ENCODE measurements at places on chromosomes 5 and 9.

DNA sequence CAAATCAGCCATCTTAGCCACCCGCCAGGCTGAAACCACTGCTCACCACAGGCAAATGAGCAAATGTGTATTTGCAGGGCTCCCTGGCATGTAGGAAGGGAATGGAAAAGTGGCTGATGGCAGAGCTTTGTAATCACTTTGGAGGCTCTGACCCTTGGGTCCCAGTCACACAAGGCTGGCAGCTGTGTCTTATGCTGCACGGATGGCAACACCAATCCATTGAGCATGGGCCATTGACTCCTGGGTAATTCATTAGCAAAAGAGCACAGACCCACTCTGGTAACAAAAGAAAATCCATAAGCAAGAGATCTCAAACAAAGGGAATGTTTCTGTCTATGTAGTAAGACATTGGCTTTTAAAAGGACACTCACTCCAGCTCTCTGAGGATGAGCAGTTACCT, 57.6 kb downstream of the SPOCK1 start:
- no peak for DNase-seq

GRCh38 chr9:2337131-2337530, 284.5 kb upstream of the VLDLR start:
- no peak for DNase-seq

DNA sequence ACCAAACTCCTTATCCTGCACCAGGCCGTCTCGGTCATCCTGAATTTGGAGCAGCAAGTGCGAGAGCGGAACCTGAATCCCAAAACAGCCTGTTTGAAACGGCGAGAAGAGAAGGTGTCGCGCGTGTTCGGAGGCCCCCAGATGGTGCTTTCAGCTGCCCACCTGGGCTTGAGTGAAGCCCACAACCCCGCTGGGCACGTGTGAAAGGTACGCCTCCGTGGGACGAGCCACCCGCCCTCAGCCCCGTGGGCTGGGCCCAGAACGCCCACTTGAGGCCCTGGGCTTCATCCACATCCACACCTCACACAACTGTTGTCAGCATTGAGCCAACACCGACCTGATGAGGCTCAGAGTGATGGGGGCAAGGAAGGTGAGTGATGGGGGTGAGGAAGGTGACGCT, 72.8 kb downstream of the INSL6 start:
- no peak for DNase-seq

DNA sequence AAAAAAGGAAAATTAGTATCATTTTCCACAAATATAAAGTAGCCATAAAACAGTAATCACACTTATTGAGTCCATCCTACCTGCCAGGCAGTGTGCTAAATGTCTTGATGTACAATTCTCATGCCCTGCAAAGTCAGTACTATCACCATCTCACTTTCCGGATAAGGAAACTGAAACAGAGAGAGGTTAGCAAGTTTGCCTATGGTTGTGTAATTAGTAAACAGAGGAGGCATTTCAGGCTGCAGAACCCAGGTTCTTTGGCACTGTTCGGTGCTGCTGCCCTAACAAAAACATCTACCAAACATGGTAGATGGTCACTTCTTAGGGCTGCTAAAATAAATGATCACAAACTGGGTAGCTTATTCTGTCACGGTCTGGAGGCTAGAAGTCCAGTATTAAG, 22.6 kb downstream of the PLAC8L1 start:
- DNase-seq: no peak

DNA sequence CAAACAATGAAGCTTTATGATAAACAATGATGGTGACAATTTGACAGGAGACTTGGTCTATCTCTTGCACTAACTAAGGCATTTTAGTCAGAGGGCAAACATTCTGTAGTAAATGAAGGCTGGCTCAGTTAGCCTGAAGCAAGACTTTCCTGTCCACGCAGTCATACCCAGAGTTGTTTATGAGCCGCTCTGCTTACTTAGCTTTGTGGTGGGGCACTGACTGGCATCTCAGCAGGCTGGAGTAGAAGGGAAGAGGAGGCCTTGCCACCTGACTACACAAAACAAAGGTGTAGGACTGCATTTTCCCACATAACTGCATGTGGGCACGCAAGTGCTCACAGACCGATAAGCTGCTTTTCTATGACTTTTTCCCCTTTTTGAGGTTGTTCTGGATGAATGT, 133.7 kb upstream of the EPB41L4A start:
- no peak for DNase-seq

GRCh38 chr9:3367185-3367584, 158.6 kb downstream of the RFX3 start:
- no peak for DNase-seq

- DNase-seq: no peak
Measured at GRCh38 chr9:135592625-135593024, 31.1 kb downstream of the PAEP start.

DNA sequence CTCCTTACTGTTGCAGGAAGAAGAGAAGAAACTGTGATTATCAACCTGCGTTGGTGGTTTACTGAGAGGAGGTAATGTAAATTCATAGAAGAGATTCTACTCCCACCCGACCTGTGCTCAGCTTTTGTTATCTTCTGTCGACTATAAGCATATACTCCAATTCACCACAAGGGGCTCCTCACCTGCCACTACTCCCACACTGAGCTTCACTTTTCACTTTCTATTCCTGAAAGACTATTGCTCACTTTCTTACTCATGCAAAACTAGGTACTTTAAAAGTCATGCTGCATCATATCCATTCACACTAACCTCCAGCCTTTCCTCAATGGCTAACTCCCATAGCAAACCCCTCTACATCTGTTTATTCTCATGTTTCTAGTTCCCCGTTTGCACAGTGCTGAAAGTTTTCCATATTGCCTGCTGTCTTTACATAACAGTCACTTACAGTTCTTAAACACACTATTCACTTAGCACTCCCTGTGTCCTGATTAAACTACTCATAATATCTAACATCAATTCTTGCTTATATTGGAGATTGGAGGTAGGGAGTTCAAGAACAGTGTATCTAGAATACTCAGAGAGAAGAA, 1062.6 kb downstream of the NR2F1-AS1 start:
- no peak for DNase-seq

DNA sequence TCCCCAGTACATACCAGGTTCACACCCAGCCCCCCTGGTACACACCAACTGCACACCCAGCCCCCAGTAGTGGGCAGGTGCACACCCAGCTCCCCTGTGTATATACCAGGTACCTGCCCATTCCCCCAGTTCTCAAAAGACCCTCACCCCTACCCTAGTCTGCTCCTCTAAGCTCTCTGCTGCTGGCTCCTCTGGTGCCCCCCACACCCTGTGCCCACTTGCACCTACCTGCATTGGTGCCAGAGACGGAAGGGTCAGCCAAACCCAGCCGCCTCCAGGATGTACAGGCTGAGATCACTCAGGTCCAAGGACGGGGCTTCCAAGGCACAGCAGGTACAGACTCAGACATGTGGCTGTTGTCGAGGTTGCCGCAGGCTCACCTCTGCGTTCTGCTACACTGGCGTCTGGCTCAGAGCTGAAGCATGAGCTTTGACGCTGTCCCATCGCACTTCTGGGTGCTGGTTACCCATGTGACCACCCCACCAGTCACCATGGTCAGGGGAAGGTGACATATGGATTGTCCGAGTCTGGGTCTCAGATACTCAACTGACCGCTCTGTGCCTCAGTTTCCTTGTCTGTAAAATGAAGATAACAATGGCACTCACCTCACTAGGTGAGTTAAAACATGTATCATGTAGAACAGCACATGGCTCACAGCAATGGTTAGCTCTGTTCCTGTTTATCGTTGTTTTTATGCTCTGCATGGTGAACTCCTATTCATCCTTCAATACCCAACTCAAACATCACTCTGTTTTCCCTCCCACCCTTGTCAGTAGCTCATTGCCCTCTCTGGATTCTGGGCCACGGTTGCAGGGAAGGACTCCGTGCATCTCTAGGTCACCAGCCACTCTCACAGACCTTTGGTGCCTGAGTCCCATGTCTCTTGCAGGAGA, 45.3 kb upstream of the SUSD3 start:
- DNase-seq: no peak

DNA sequence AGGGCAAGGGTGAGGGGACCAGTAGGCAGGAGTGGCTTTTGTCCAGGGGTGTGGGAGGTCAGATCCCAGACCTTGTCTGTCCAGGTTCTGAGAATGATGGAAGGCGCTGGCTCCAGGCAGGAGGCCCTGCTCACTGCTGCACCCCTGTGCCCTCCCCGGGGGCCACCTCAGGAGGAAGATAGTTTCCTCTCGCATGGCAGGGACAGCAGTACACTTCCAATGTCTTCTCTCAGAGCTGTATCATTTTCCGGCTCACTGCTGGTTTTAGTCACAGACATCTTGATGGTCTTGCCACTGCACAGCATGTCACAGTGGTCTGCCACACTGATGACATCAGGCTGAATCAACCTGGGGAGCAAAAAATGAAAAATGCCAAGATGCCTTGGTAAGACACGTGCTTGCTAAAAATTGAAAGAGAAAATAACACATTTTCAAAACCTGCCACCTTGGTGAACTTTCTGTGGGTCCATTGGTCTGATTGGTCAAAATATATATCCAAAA, 3.3 kb upstream of the SLC6A3 start:
- DNase-seq: no peak

DNA sequence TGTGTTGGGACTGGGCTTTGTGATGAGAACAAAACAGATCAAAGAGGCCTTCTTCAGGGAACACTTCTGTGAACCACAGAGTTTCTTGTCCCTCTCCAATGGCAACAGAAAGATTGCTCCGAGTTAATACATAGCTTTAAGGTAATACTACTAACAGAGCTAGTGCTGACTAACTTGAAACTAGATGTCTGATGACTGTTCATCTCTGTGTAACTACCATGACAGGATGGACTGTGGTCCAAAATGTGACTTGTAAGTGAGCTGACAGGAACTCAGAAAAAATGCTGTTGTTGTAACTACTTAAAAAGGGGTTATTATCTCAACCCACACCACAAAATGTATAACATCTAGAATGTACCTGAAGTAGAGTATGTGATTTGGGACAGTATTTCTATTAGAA, 630.2 kb upstream of the DMAC1 start:
- DNase-seq: no peak

DNA sequence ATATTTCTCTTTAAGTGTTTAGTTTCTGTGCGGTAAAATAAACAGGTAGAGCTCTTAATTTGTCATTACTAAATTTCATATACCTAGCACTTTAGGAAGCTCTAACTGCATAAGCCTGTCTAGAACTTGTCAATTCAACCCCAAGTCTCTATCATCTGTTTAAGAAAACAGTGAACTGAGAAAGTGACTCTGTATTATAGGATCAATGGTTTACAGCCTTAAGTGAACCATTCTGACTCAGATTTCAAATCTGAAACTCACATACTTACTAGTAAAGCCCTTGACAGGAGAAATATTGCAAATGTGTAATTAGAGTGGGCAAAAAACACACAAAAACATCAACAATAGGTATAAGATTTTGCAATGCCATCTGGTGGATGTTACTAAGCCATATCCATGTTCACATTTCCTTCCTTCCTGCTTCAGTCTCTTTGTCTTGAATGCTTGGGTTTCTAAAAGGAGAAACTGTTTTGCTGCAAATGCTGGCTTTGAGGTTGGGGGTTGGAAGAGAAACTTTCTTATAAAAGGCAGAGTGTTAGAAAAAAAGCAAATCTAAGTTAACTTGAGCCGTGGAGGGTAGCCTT, 101.8 kb downstream of the DOCK8 start:
- no peak for DNase-seq

GRCh38 chr5:174790906-174791305, 66.5 kb downstream of the MSX2 start:
- DNase-seq: no peak

GRCh38 chr9:16784002-16784401, 86.5 kb downstream of the BNC2 start:
- no peak for DNase-seq

DNA sequence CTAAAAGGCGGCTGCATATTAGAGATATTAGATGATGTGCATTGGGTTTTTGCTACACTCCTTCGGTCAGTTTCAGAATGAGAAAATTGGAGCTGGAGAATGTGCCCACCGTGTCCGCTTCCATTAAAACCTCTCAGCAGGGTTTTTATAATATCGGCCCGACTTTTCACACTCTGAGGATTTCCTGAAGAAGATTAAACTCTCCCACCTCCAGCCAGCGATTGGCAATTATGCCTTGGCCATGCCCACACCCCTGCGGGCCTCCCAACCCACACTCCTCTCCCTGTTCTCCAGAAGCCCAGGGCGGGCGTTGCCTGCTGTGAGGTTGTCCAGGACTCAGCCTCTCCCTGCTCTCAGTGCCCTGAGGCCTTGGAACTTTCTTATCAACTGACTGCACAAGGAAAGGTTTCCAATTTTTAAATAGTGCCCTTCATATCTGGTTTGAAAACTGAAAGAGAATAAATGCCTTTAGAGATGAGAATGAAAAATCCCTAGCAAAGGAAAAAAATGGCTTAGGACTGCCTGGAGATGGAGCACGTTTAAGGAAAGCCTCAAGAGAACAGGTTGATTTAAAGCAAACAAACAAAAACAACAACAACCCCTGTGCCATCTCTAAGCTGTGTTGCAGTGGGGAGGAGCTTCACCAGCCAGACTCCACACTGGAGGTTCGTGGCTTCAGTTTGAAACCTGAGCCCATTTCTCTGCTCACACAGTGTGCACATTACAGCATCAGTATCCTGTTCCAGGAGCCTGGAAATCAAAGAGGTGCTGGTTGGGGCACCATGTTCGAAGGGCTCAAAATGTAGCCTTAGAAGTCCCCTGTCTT, 292.9 kb downstream of the NSG2 start:
- DNase-seq: no peak

- DNase-seq: no peak
Measured at GRCh38 chr5:144101616-144102015, 68.8 kb downstream of the YIPF5 start.

DNA sequence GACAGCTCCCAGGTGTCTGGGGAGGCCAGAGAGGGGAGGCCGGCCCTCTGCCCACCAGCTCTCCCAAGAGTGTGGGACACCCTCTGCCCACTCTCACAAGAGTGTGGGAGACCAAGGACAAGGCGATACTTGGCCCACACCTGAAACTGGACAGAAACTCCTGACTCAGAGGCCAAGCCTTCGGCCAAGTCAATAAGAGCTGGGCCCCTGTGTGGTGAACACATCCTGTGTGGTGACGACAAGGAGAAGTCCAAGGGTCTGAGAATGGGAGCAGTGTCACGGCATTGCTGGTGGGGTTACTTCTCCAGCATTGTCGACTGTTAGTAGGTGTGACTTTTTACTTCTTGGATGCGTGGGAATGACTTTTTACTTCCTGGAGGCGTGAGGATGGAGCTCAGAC, 14.6 kb upstream of the F2RL1 start:
- no peak for DNase-seq

DNA sequence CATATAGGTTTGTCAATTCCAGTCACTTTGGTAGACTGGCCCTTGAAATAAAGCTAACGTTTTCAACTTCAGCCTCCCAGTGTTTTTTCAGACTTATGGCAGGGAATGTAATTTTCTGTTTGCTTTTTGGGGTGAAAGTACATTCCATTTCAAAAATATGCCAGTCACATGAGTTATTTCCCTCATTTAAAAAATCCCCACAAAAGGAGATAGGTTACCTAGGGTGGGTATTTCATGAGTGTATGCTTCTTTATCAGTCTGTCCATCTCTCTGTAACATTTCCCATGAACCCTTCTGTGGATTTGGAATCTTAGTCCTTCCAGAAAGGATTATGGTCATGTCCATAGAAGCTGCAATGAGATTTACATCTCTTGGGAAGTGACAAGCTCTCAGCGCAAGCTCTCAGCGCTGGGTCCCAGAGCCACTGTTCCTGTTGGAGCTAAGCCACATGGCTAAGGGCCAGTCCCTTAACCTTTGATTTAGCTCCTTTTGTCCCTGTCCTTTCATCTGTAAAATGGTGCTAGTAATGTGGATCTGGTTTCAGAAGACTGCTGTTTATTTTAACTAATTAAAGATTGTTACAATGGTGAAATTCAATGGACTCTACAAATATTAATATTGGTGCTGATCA, 294.9 kb downstream of the NR3C1 start:
- DNase-seq: no peak

All from non-pigmented ciliary epithelial cell (primary cell).